Stimulated activated CD4-positive, alpha-beta T cell treated with anti-CD3 and anti-CD28 coated beads, Interleukin-15, amount 100 ng/mL, for 1 hour (primary cell): ENCODE measurements at places on chromosomes 13 and 19.

DNA sequence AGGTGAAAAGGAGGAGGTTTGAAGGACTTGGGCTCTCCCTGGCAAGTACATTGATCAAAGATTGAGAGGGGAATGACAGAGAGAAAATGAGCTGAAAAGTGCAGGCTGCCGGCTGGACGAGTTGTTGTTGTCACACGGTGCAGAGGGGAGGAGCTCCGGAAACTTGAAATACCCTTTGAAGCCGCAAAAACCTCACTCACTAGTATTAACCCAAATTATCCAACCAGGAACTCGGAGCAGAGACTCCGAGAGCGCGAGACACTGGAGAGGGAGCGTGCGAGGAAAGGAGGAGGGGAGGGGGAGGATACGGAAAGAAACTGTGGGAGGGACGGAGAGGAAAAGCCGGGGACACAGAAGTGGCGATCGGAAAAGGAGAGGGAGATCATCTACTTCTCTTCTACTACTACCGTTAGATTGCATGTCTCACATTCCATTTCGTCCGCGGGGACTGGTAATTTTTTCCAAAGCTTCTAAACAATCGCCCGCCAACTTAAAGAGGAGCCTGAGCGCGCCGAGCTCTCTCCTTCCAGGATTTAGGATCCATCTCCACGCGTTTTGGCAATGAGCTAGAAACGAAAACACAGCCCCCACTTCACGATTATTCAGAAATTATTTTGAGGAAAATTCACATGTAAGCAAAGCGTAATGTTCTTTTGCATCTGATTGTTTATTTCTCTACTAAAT is at the start of gene DACH1:
TSS of gene DACH1 (minus strand) at position 74 of the 684 bp plus-strand sequence.
- DNase-seq, result no peak

DNA sequence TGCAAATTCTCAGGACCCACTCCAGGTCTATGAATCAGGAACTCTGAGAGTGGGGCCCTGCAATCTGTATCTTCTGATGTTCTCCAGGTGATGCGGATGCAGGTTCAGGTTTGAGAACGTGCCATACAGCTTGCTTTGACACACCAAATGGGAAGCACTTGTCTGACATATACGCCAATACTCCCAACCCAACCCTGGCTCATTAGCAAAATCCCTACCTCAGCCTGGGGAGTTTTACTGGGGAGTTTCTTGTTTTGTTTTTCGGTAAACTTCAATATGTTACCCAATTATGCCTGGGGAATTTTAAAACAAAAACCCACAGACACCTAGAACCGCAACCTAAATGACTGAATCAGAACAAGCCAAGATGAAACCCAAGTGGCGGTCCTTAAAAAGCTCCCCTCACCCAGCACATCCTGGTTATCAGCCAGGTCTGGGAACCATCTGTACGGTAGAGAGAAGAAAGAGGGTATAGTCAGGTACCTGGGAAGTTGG is 41.2 kb downstream of the ABCC4 start:
- DNase-seq, result no peak

GRCh38 chr19:13404236-13404635 is 102.0 kb downstream of the CACNA1A start:
- no peak for DNase-seq

DNA sequence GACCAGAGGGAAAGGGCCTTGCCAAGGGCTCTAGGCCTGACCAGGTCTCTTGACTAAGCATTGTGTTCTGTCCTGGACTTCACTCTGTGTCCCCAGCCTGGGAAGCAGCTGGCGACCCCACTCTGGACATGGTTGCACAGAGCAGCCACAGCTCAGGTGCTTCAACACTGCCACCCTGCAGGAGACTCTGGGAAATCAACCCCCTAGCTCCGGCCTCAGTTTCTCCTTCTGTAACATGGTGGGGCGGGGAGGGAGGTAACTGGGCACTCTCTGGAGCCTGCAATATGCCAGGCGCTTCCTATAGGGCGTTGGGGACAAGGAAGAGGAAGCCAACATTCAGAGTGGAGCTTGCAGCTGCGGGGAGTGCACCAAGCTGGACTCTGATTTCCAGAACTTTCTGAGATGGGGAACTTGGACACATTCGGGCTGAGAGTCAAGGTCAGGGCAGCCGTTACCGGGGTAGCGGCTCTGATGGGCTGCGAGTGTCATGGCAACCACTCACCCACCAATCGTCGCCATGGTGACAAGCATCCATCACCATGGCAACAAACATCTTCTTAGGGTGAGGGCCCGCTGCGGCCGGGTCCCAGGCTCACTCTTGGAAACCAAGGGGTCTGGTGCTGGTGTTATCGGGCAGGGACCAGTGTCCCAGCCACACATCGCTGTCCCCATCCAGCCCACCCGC is 12.8 kb downstream of the F2RL3 start:
- DNase-seq, result no peak

GRCh38 chr13:39881887-39882286 is 226.4 kb downstream of the COG6 start:
- DNase-seq, result no peak
